ENCODE measurements at places on chromosomes 2 and 18. TPM values are rescaled to one million over a fixed set of nuclear protein-coding genes. Genes with fewer than 3 reads are reported as not detected.

GRCh38 chr2:98445177-98445682 is 572 bp downstream of the INPP4A start:
- DNase-seq, result no peak
- peak overlapping the region; percentile 89 for H3K27ac ChIP-seq
- peak overlapping the region; percentile 70 for H3K4me3 ChIP-seq
- no peaks in the 10 kb centered on the region for H3K27me3 ChIP-seq
- H3K36me3 ChIP-seq, result no peaks in the 10 kb centered on the region

DNA sequence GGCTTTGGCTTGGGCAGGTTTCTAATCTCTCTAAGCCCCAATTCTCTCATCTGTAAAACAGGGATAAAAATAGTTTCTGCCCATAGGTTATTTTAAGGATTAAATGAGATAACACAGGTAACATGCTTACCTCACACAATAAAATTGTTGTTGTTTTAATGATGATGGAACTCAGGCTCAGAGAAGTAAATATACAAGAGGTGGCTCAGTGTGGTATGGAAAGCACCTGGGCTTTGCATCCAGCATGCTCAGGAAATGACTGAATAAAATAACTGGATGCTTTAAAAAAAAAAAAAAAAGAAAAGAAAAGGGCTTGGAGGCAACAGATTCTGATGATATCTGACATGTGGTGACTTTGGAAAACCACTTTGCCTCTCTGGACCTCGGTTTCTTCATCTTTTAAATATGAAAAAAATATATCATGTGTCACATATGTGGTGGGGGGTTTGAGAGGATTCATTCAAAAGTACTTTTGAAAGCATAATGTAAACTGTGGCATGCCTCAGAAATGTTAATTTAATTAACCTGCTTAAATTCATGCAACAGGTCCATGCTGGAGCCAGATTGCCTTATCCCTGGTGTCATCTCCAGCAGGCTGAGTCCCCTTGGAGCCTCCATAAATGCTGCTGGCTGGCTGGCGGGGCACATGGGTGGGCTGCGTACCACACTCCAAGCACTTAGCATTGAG is 112.8 kb upstream of the CDC42EP3 start:
- DNase-seq, result no peak
- H3K4me1 ChIP-seq, result no peaks in the 10 kb centered on the region
- no peak overlapping the region for H3K27ac ChIP-seq
- no peak overlapping the region for H3K4me3 ChIP-seq
- no peaks in the 10 kb centered on the region for H3K27me3 ChIP-seq
- H3K36me3 ChIP-seq, result no peaks in the 10 kb centered on the region

- H3K4me3 ChIP-seq, result no peak overlapping the region
- no peaks in the 10 kb centered on the region for H3K36me3 ChIP-seq
- no peak for DNase-seq
- H3K27me3 ChIP-seq, result no peaks in the 10 kb centered on the region
- H3K4me1 ChIP-seq, result no peaks in the 10 kb centered on the region
Observed at GRCh38 chr2:170213651-170214050, 35.7 kb downstream of the MYO3B start.

DNA sequence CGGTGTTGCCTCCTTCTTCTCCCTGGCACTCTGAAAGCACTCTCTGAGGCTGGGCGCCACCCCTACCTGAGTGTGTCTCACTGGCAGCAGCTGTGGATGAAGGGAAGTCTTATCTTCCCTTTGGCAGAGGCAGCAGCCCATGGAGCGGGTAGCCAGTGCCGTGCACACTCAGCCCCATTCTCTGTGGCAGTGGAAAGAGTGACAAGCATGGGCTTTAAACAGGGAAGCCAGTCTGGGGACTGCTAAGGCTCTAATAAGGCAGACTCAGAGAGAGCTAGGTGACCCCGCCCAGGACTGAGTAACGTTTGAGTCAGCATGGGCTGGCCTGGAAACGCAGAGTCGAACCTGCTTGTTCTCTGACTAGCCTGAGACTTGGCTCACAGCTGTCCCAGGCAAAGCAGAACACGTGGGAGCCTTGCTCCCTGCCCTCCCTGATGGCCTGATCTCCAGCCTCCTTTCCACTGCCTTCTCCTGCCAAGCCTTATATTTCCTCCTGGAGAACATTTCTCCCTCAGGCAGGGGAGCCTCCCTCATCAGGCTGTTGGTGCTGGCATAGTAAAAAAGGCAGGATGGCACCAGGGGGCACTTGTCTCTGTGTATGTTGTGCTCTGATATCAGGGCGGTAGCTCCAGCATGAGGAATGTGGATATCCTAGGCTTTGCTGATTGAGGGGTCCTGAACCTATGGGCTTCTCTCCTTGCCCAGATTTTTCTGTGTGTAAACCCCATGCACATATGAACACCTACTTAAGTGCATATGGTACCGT is 93.9 kb upstream of the LGALSL start:
- H3K4me1 ChIP-seq, result peaks cover 6% of the 10 kb centered on the region
- H3K27me3 ChIP-seq, result no peaks in the 10 kb centered on the region
- no peak overlapping the region for H3K4me3 ChIP-seq
- no peaks in the 10 kb centered on the region for H3K36me3 ChIP-seq

DNA sequence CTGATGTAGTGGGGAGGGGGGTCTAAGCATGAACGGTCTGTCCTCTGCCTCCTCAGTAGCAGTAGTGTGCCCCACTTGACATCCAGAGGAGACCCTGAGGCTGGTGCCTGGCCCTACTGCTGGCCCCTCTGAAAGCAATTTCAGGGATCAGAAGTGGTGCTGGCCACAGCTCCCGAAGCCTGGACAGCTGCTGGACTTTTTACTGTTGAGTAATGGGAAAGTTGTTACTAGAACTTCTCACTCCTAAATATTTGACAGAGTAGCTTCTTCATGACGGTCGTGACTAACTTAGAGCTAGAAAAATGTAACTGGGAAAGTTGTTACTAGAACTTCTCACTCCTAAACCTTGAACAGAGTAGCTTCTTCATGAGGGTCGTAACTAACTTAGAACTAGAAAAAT is 23.3 kb downstream of the CTDP1 start:
- no peaks in the 10 kb centered on the region for H3K27me3 ChIP-seq
- no peak for DNase-seq
- no peaks in the 10 kb centered on the region for H3K4me1 ChIP-seq
- H3K27ac ChIP-seq, result no peak overlapping the region
- no peaks in the 10 kb centered on the region for H3K36me3 ChIP-seq

DNA sequence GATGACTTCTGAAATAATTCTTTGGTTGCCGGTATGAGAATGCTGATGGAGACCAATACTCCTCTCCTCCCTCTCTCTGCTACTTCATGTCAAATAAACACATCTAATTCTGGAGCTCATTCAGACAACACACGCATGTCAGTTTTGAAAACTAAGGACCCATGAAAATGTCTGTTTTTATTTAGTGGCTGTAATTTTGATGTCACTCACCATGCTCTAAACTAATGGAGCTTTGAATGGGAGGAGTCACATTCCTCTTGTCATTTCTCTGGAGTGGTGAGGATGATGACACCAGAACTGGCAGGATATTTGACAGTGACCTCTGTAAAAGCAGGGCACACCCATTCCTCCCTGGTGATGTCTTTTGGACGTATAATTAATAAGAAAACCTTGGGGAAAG is 163.0 kb downstream of the PHLPP1 start:
- no peak overlapping the region for H3K4me3 ChIP-seq
- DNase-seq, result no peak
- no peaks in the 10 kb centered on the region for H3K36me3 ChIP-seq
- H3K27me3 ChIP-seq, result no peaks in the 10 kb centered on the region

DNA sequence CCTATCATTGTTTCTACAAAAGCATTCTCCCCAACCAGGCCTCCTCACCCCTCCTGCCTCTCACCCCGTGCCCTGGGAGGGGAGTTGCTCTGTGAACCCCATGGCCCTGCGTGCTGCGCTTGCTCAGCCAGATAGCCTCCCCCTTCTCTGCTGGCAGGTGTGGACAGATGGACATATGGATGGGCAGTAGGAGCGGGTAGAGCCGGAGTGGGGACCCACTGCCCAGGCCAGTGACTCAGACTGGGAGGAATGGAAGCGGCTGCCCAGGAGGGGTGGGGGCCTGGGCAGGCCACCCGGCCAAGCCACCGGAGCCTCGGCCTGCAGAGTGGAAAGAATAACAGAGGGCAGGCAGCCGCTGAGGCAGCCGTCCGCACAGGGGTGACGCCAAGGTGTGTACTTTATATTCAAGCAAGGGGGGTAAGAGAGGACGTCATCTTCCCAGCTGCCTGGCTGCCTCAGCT is 8.7 kb downstream of the CYP26B1 start:
- H3K36me3 ChIP-seq, result no peaks in the 10 kb centered on the region
- H3K4me1 ChIP-seq, result no peaks in the 10 kb centered on the region
- H3K4me3 ChIP-seq, result no peak overlapping the region
- peak; percentile 30 for DNase-seq
- peaks cover under 1% of the 10 kb centered on the region for H3K27me3 ChIP-seq

- no peak overlapping the region for H3K27ac ChIP-seq
- no peaks in the 10 kb centered on the region for H3K4me1 ChIP-seq
- no peaks in the 10 kb centered on the region for H3K27me3 ChIP-seq
- DNase-seq, result no peak
- no peak overlapping the region for H3K4me3 ChIP-seq
Observed at GRCh38 chr2:98901291-98901690, 34.7 kb downstream of the CRACDL start.

FOXI3 gene
- total RNA-seq, result not detected

RNF144A gene
- total RNA-seq, result 16.5 TPM

CHST9 gene
- total RNA-seq, result 0.95 TPM

CAVIN2 gene
- 14.3 TPM for total RNA-seq

Data from Peyer's patch (tissue), 4 donors.